ENCODE measurements at places on chromosomes 16 and 17. TPM values are rescaled to one million over a fixed set of nuclear protein-coding genes. Genes with fewer than 3 reads are reported as not detected.

- no peaks in the 10 kb centered on the region for H3K36me3 ChIP-seq
- peaks cover 56% of the 10 kb centered on the region for H3K4me1 ChIP-seq
- no peak for DNase-seq
- H3K27ac ChIP-seq, result peak overlapping the region; percentile 43
- H3K4me3 ChIP-seq, result no peak overlapping the region
These were observed 138.7 kb downstream of the GAS7 start for GRCh38 chr17:10059684-10060211.

DNA sequence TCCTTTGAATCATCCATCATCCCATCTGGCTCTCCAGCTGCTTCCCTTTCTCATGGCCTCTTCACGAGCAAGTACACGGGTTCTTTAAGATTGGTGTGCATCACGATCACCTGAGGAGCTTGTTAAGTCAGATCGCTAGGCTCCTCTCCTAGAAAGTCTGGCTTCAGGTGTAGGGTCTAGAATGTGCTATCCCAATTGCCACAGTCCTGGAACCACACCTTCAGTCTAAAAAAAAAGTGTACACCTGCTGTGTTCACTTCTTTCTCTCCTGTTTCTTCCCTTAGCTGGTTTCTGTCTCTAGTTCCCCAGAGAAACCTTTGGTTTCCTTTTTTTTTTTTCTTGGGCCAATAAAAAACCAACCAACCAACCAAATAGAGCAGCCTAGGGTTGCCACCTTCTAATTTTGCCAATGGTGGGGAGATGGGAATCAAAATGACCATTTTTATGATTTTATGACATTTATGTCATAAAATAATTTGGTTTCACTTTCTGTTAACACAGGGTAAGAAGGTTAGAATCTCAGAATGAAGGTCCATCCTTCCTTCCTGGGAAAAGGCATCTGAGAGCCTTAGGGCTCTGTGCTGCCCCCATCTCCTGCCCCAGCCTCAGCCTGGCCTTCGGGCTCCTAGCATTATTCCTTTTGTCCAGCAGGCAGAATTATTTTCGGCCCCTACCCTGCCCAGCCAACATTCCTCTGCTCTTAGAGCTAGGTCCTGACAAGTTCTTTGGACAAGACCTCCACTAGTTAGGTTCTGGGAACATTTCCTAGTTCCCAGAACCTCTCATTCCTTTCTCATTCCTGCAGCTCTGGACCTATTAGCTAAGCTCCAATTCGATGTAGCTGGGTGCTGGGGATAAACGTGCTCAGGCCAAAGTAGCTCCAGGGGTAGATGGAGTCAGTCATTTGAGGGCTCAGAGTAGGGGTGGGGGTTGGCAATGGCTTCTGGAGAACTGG is 1.9 kb upstream of the GGT6 start:
- H3K36me3 ChIP-seq, result no peaks in the 10 kb centered on the region
- H3K4me1 ChIP-seq, result peaks cover 3% of the 10 kb centered on the region
- peaks cover 3% of the 10 kb centered on the region for H3K27me3 ChIP-seq
- H3K27ac ChIP-seq, result no peak overlapping the region
- no peak for DNase-seq

GRCh38 chr16:53779186-53779585 is 75.2 kb downstream of the FTO start:
- H3K4me3 ChIP-seq, result no peak overlapping the region
- no peaks in the 10 kb centered on the region for H3K27me3 ChIP-seq
- H3K4me1 ChIP-seq, result no peaks in the 10 kb centered on the region
- H3K27ac ChIP-seq, result peak overlapping the region; percentile 57
- no peak for DNase-seq

TTLL6 gene
- total RNA-seq, result 0.61 TPM

DNA sequence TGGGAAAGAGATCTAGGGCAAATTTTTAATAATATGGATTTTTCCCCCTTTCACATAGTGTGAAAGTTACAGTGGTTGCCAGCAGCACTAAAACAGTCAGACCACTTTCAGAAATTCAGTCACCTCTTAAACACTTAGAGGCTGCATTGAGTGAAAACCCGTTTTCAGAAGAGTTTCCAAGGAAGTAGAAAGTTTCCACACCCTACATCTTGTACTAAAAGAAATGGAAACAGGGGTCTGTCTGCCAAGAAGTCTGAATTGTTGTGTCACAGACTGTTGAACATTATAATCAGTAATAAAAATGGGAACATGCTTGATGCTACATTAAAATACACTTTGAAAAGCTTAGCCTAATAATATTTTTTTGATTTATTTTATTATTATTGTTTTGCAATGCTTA is 278.9 kb upstream of the KCNJ16 start:
- H3K4me1 ChIP-seq, result no peaks in the 10 kb centered on the region
- H3K27me3 ChIP-seq, result no peaks in the 10 kb centered on the region
- H3K4me3 ChIP-seq, result no peak overlapping the region
- H3K36me3 ChIP-seq, result no peaks in the 10 kb centered on the region
- no peak for DNase-seq

EXOSC6 gene
- 58.0 TPM for total RNA-seq

- H3K36me3 ChIP-seq, result peaks cover 35% of the 10 kb centered on the region
- peaks cover 11% of the 10 kb centered on the region for H3K4me1 ChIP-seq
- H3K27ac ChIP-seq, result no peak overlapping the region
- H3K4me3 ChIP-seq, result no peak overlapping the region
- no peak for DNase-seq
- no peaks in the 10 kb centered on the region for H3K27me3 ChIP-seq
These were observed 1.5 kb downstream of the C17orf114 start for GRCh38 chr17:4800462-4801196.

SLFN14 gene
- 1.4 TPM for total RNA-seq

APRT gene
- 15.8 TPM for total RNA-seq

- H3K4me3 ChIP-seq, result no peak overlapping the region
- no peak overlapping the region for H3K27ac ChIP-seq
- no peaks in the 10 kb centered on the region for H3K4me1 ChIP-seq
- H3K27me3 ChIP-seq, result no peaks in the 10 kb centered on the region
- no peak for DNase-seq
- H3K36me3 ChIP-seq, result no peaks in the 10 kb centered on the region
These were observed 102.4 kb downstream of the CCT6B start for GRCh38 chr17:34858591-34859565.

KCNG4 gene
- 0.06 TPM for total RNA-seq

CD300E gene
- 0.17 TPM for total RNA-seq

TBC1D3I gene
- total RNA-seq, result not detected

DNA sequence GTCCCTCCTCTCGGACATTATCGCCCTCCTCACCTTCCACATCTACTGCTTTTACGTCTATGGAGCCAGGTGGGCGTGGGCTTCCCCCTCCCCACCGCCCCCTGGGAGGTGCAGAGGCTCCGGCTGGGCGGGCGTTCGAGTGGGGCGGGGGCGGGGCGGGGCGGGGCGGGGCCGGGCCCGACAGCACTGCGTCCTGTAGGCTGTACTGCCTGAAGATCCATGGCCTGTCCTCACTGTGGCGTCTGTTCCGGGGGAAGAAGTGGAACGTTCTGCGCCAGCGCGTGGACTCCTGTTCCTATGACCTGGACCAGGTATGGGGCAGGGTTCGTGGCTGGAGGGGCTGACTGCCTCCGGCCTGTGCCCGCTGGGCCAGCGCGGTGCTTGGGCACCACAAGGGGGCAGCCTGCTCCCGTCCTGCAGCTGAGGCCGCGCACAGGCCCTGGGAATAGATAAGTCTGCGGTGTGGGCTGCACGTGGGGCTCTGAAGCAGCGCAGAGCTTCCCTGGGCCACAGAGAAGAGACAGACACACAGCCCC is 9.2 kb downstream of the PIGQ start:
- peaks cover 90% of the 10 kb centered on the region for H3K36me3 ChIP-seq
- no peak overlapping the region for H3K4me3 ChIP-seq
- H3K4me1 ChIP-seq, result peaks cover 11% of the 10 kb centered on the region

DNA sequence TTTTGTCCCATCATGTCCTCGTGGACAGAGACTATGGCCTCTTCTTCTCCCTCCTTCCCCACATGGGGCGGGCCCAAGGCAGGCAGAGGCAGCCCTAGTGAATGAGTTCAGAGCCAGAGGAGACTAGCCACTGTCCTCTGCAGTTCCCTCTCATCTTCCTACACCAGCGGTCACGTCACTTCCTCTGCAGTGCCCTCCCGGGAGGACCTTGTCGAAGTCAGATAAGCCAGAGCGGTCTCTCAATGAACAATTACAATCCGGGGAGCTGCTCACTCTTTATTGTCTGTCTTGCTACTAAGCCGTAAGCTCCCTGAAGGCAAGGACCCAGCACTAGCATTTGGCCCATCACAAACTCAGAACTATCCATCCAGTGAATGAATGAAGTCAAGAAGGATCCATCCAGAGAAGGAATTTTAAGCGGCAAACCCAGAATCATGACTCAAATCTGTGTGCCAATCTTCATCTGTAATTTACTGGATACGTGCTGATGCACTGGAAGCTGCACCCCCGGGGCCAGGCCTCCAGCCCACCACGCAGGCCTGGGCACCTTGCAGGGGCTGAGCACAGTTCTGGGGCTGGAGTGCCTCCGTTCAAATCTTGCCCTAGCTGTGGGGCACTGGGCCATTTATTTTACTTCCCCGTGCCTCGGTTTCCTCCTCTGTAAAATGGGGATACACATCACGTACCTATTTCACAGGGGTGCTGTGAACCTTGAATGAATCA is 18.1 kb downstream of the ZNF423 start:
- DNase-seq, result no peak
- no peaks in the 10 kb centered on the region for H3K27me3 ChIP-seq
- peak overlapping the region; percentile 16 for H3K27ac ChIP-seq
- H3K4me3 ChIP-seq, result no peak overlapping the region
- H3K4me1 ChIP-seq, result peaks cover 65% of the 10 kb centered on the region

DHRS11 gene
- 6.0 TPM for total RNA-seq

DNA sequence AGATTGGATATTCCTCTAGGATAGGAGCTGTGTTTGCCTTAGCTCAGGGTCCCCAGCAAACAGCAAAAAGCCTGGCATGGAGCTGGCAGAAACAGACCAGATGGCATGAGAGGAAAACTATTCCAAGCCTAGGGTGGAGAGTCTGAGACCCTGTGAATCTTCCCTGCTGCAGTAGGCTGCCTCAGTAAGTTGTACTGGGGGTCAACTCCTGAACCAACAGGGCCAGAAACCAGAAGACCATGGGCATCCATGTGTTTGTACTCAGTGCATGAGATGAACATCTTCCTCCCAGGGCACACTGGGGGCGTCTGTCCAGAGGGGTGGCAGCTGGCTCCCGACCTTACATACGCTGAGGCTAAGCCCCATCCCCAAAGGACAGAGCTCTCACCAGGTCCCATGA is 214.4 kb downstream of the C16orf78 start:
- no peak overlapping the region for H3K4me3 ChIP-seq
- peaks cover 39% of the 10 kb centered on the region for H3K4me1 ChIP-seq
- no peak overlapping the region for H3K27ac ChIP-seq
- no peaks in the 10 kb centered on the region for H3K36me3 ChIP-seq

GRCh38 chr16:12097523-12098428 is 121.2 kb downstream of the SNX29 start:
- DNase-seq, result no peak
- peaks cover 10% of the 10 kb centered on the region for H3K36me3 ChIP-seq
- H3K27me3 ChIP-seq, result no peaks in the 10 kb centered on the region
- no peak overlapping the region for H3K4me3 ChIP-seq

DNA sequence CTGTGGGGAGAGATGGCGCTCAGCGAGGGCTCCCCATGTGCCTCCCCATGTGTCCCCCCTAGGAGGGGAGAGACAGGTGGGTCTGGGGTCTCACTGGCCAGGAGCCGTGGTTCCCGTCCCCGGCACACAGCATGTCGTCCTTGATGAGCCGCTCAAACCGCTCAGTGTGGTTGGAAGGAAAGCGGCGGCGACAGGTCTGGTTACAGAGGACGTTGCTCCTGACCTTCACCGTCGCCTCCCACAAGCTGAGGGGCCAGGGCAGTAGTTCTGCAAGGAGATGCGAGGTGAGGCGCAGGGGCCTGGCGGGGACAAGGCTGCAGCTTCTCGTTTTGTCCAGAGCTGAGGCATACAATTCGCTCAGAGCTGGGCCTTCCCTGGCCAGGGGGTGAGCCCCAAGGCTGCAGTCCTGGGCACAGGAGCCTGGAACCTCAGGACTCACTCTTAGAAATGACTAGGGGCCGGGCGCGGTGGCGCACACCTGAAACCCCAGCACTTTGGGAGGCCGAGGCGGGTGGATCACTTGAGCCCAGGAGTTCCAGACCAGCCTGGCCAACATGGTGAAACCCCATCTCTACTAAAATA is 22.8 kb upstream of the UBE2I start:
- no peaks in the 10 kb centered on the region for H3K36me3 ChIP-seq
- H3K4me1 ChIP-seq, result peaks cover 18% of the 10 kb centered on the region
- H3K27ac ChIP-seq, result no peak overlapping the region
- peaks cover 54% of the 10 kb centered on the region for H3K27me3 ChIP-seq

GRCh38 chr17:69555056-69555455 is 140.6 kb downstream of the MAP2K6 start:
- no peaks in the 10 kb centered on the region for H3K36me3 ChIP-seq
- no peak overlapping the region for H3K27ac ChIP-seq
- H3K27me3 ChIP-seq, result no peaks in the 10 kb centered on the region
- no peak for DNase-seq

- no peaks in the 10 kb centered on the region for H3K36me3 ChIP-seq
- H3K27ac ChIP-seq, result no peak overlapping the region
- H3K4me3 ChIP-seq, result peak overlapping the region; percentile 92
- no peak for DNase-seq
- H3K27me3 ChIP-seq, result no peaks in the 10 kb centered on the region
These were observed 991 bp upstream of the MYH10 start for GRCh38 chr17:8631554-8631877.

TNFRSF13B gene
- total RNA-seq, result not detected

GRCh38 chr17:51351890-51352289 is 91.5 kb downstream of the UTP18 start:
- peaks cover 50% of the 10 kb centered on the region for H3K4me1 ChIP-seq
- H3K27me3 ChIP-seq, result no peaks in the 10 kb centered on the region
- H3K4me3 ChIP-seq, result no peak overlapping the region
- H3K27ac ChIP-seq, result no peak overlapping the region

GRCh38 chr17:72358465-72358864 is 237.6 kb downstream of the SOX9 start:
- no peak overlapping the region for H3K4me3 ChIP-seq
- DNase-seq, result no peak
- H3K27ac ChIP-seq, result no peak overlapping the region
- peaks cover 14% of the 10 kb centered on the region for H3K4me1 ChIP-seq

OTOA gene
- total RNA-seq, result 0.50 TPM

SOX9 gene
- total RNA-seq, result 19.7 TPM

C16orf92 gene
- not detected for total RNA-seq

DNA sequence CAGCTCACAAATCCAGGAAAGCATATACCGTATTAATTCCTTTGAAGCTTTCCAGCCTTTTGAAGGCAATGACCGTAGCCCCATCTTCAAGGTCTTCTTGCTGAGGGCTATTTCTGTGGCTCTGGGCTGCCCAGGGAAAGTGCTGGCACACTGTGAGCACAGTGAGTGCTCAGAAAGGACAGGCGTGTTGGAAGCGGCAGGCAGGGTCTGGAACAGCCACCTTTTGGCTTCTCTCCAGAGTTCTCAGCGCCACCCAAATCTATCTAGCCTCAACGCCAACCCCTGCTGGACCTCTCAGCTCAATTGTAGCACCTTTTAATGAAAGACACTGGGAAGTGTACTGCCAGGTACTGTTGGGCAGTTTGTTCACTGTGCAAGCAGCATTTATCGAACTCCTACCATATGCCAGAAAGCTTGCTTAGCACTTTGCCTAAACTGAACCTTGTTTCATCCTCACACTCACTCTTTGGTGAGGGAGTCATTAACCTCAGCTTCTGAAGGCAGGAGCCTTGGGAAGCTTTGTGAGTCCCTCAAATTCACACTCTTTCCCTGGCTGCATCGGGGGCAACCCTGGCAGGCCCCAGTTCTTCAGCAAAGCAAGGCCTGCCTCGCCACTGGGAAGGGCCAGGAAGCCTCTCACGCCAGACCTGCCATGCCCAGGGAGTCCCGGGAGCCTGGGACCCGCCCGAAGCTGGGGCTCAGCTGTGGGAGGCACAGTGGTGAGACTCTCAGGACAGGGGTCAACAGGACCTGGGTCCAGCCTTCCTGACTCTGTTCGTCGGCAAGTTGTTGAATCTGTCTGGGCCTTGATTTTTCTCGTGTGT is 13.5 kb upstream of the CIBAR2 start:
- H3K27me3 ChIP-seq, result no peaks in the 10 kb centered on the region
- H3K4me1 ChIP-seq, result peaks cover 41% of the 10 kb centered on the region
- no peak overlapping the region for H3K4me3 ChIP-seq
- no peak overlapping the region for H3K27ac ChIP-seq

TAT gene
- total RNA-seq, result 0.10 TPM
